ENCODE measurements at places on chromosomes 2 and 18. TPM values are rescaled to one million over a fixed set of nuclear protein-coding genes. Genes with fewer than 3 reads are reported as not detected.

MZT2A gene
- total RNA-seq: 141 TPM

SERPINB12 gene
- total RNA-seq: not detected

CYTIP gene
- 195 TPM for total RNA-seq

THSD7B gene
- not detected for total RNA-seq

TAF4B gene
- 19.5 TPM for total RNA-seq

TTC32 gene
- 15.7 TPM for total RNA-seq

DUSP2 gene
- total RNA-seq: 214 TPM

DPP4 gene
- 14.6 TPM for total RNA-seq

NPAS2 gene
- total RNA-seq: 0.75 TPM

- H3K27ac ChIP-seq: no peak overlapping the region
- no peak overlapping the region for H3K4me3 ChIP-seq
- DNase-seq: no peak
- no peaks in the 10 kb centered on the region for H3K27me3 ChIP-seq
- no peaks in the 10 kb centered on the region for H3K4me1 ChIP-seq
- no peaks in the 10 kb centered on the region for H3K36me3 ChIP-seq
Measured at GRCh38 chr2:24872344-24873115, 47.5 kb downstream of the ADCY3 start.

DNA sequence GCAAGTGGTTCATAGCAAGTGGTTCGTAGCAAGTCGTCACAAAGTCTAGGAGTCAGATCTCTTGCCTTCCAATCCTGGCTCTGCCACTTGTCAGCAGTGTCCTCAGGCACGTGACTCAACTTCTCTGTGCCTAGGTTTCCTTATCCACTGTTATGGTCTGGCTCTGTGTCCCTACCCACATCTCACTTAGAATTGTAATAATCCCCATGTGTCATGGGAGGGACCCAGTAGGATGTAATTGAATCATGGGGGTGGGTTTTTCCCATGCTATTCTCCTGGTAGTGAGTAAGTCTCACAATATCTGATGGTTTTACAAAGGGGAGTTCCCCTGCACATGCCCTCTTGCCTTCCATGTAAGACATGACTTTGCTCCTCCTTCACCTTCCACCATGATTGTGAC is 51.8 kb upstream of the AP1S3 start:
- H3K4me3 ChIP-seq: no peak overlapping the region
- H3K27ac ChIP-seq: no peak overlapping the region
- H3K4me1 ChIP-seq: no peaks in the 10 kb centered on the region
- H3K27me3 ChIP-seq: no peaks in the 10 kb centered on the region
- peaks cover 22% of the 10 kb centered on the region for H3K36me3 ChIP-seq

GRCh38 chr2:164766954-164767320 is 74.7 kb downstream of the COBLL1 start:
- H3K4me3 ChIP-seq: no peak overlapping the region
- H3K4me1 ChIP-seq: no peaks in the 10 kb centered on the region
- no peaks in the 10 kb centered on the region for H3K27me3 ChIP-seq
- no peak for DNase-seq

- DNase-seq: no peak
- no peaks in the 10 kb centered on the region for H3K27me3 ChIP-seq
- H3K36me3 ChIP-seq: no peaks in the 10 kb centered on the region
- H3K4me3 ChIP-seq: no peak overlapping the region
- H3K27ac ChIP-seq: no peak overlapping the region
Measured at GRCh38 chr18:525036-525797, 24.7 kb upstream of the COLEC12 start.

DNA sequence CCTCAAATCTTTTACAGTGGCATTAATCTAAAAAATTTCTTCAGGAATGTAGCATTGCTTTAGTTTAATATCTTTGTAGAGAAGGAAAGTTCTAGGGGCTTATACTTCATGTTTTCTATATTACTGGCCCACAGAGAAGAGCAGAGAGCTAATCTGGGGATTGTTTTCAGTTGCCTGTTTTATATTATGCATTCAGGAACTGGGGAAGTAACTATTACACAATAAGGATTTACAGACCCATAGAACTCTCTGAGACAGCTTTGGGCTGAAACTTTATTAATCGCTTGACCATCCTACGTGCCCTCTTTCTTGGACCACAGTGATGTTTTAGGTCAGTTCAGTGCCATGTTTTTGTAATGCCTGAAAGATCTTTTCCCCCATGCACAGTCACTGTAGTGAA is 29.9 kb downstream of the BIRC6 start:
- H3K4me1 ChIP-seq: no peaks in the 10 kb centered on the region
- H3K4me3 ChIP-seq: no peak overlapping the region
- DNase-seq: no peak
- peaks cover 21% of the 10 kb centered on the region for H3K36me3 ChIP-seq
- H3K27me3 ChIP-seq: no peaks in the 10 kb centered on the region

GRCh38 chr2:98907385-98907784 is 28.6 kb downstream of the CRACDL start:
- no peak overlapping the region for H3K27ac ChIP-seq
- no peak for DNase-seq
- no peak overlapping the region for H3K4me3 ChIP-seq
- H3K27me3 ChIP-seq: peaks cover 5% of the 10 kb centered on the region
- H3K36me3 ChIP-seq: no peaks in the 10 kb centered on the region

GRCh38 chr18:41396861-41397260 is 558.2 kb upstream of the PIK3C3 start:
- no peak overlapping the region for H3K4me3 ChIP-seq
- H3K27ac ChIP-seq: no peak overlapping the region
- H3K36me3 ChIP-seq: no peaks in the 10 kb centered on the region
- H3K27me3 ChIP-seq: no peaks in the 10 kb centered on the region
- DNase-seq: no peak
- H3K4me1 ChIP-seq: no peaks in the 10 kb centered on the region

GRCh38 chr18:56795381-56795780 is 144.2 kb downstream of the WDR7 start:
- no peaks in the 10 kb centered on the region for H3K36me3 ChIP-seq
- H3K27ac ChIP-seq: no peak overlapping the region
- H3K27me3 ChIP-seq: no peaks in the 10 kb centered on the region
- no peak for DNase-seq

DNA sequence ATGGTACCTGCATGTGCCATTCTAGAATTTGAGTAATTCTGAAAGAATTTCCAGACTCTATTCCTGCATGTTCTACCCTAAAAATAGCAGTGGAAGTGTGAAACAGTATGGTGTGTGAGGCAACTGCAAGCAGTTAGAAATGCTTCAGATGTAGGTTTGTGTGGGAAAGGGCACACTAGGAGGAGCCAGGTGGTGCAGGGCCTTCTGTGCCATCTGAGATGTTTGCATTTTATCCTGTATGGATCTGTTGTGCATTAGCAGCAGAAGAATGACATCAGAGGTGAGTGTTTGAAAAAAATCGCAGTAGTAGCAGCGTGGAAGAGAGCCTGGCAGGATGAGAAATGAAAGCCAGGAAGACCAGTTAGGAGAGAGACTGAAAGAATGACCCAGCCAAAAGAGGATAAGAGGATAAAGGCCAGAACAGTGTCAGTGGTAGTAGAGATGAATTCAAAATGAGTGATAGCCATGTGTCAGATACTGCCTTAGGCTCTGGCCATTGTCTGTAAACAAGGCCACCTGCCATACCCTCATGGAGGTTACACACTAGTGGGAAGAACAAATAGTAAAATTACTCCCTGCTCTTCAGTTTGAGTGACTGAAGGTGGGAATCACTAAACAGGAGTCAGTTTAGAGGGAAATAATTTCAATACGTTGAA is 142.2 kb downstream of the PKP4 start:
- H3K4me3 ChIP-seq: no peak overlapping the region
- H3K4me1 ChIP-seq: no peaks in the 10 kb centered on the region
- no peaks in the 10 kb centered on the region for H3K27me3 ChIP-seq
- DNase-seq: no peak
- no peaks in the 10 kb centered on the region for H3K36me3 ChIP-seq

- no peak for DNase-seq
- H3K4me3 ChIP-seq: no peak overlapping the region
- no peaks in the 10 kb centered on the region for H3K4me1 ChIP-seq
- H3K36me3 ChIP-seq: no peaks in the 10 kb centered on the region
- H3K27me3 ChIP-seq: no peaks in the 10 kb centered on the region
Measured at GRCh38 chr18:32276256-32276655, 86.4 kb downstream of the MEP1B start.

DNA sequence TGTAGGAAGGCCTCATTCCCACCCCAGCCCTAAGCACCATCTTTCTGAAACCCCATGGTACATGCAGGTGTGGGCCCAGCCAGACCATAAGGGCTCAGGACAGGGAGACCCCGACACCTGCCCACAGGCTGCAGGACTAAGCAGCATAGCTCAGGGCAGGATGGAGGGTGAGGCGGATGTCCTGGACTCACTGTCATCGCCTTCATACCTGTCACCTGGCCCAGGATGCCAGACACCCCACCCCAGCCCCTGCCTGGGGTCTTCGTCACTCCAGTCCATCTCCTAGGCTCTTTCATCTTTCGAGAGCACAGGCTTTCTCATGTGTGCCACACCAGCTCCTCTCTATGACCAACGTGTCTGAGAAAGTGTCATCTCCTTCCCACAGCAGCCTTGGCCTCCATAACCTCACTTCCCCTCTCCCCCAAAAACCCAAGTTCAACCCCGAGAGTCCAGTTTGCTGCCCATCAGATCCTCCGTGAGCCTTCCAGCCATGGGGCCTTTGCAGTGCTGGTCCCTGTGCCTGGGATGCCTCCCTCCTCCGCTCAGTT is 71.5 kb downstream of the EMX1 start:
- no peak for DNase-seq
- no peak overlapping the region for H3K27ac ChIP-seq
- no peaks in the 10 kb centered on the region for H3K27me3 ChIP-seq

- no peaks in the 10 kb centered on the region for H3K4me1 ChIP-seq
- H3K27me3 ChIP-seq: no peaks in the 10 kb centered on the region
- H3K4me3 ChIP-seq: no peak overlapping the region
- H3K36me3 ChIP-seq: no peaks in the 10 kb centered on the region
- DNase-seq: no peak
Measured at GRCh38 chr2:85445316-85446295, 27.1 kb downstream of the SH2D6 start.

DNA sequence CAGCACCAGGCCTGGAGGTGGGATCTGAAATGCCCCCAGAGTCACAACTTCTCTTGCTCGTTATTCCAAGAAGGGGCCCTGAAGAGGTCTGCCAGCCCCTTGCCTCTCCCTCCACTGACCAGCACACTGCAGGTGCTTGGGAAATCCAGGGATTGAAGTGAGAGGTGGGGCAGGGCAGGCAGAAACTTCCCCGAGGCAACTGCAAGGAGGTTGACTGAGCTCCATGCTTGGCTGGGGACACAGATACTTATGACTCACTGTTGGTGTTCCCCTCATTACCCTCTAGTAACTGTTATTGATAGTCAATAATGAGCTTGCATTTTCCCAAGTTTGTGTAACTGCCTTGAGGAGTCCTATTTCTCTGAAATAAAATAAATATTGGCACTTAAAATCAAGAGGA is 47.5 kb downstream of the MARCO start:
- H3K36me3 ChIP-seq: no peaks in the 10 kb centered on the region
- H3K4me1 ChIP-seq: no peaks in the 10 kb centered on the region

- no peaks in the 10 kb centered on the region for H3K36me3 ChIP-seq
- H3K4me1 ChIP-seq: no peaks in the 10 kb centered on the region
- DNase-seq: no peak
Measured at GRCh38 chr18:68148863-68149262, 566.0 kb downstream of the TMX3 start.

DNA sequence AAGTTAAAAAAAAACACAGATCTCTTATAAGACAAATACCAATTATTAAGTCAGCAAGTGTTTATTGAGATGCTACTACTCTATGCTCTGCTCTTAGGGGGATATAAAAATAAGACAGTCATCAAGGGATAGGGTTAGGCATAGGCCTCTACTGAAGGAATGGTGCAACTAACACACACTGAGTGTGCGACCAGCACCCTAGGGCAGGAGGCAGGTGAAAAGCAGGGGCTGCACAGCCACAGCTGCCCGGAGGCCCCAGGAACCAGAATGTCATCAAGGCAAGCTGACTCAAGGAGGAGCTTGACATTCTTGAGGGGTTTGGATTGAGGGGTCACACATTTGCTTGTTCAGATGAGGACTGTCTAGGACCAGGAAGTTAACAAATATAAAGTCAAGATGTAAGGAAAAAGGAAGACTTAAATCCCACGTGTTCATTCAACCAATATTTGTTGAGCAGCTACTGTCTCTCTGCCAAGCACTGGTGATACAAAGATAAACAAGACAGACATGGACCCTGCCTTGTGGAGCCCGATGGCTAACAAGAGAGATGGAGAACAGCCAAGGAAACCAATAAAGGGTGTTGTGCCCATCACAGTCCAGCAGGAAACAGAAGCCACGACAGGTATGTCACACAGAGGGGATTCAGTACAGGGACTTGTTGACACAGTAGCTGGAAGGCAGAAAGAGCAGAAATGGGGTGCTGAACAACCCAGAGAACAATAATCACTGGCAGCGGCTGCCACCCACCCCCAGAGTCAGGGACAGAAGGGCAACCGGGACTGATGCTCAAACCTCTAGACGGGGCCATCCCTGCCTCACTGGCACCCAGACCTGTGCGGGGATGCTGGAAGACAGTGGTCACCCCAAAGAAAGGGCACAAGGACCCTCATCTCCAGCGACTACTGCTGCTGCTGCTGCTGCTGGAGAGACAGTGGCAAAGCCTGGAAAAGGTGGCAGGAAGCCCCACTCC is 45.8 kb upstream of the MAL start:
- H3K4me3 ChIP-seq: no peak overlapping the region
- DNase-seq: no peak
- no peaks in the 10 kb centered on the region for H3K36me3 ChIP-seq

DNA sequence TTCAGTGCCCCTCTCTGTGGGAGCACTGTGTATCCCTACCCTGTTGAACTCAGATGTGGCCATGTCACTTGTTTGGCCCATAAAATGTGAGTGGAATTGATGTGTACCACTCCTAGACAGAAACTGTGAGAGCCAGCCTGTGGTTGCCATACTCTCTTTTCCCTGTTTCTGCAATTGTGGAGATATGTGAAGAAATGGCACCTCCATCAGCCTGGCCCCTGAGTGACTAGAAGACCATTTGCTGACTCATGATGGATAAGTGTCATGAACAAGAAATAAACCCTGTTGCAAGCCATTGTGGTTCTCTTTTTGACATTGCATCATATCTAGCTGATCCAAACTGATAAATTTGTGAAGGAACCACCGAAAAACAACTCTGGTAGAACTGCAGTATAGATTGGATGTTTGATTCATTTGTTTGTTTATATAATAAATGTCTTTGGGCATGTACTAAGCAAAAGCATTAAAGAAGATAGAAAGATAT is 214.5 kb upstream of the FBXO11 start:
- H3K4me3 ChIP-seq: no peak overlapping the region
- H3K36me3 ChIP-seq: no peaks in the 10 kb centered on the region
- H3K27ac ChIP-seq: no peak overlapping the region
- DNase-seq: no peak

DNA sequence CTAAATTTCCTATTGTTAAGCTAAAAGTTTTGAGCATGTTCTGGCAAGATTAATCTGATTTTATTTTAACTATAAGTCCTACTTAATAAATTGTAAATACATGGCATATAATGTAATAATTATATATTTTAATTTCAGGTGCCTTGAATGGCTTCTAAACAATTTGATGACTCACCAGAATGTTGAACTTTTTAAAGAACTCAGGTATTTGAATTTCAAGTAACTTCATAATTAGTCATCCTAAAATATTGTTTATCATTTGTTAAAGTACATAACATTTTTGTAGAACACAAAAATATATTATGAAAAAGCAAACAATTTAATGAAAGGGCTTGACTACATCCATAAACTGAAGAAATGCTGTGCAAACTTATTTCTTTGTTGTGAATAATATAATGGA is 14.5 kb downstream of the GMCL1 start:
- H3K4me3 ChIP-seq: no peak overlapping the region
- DNase-seq: no peak
- no peaks in the 10 kb centered on the region for H3K4me1 ChIP-seq
- H3K27ac ChIP-seq: no peak overlapping the region

- no peak overlapping the region for H3K4me3 ChIP-seq
- no peak for DNase-seq
- H3K27me3 ChIP-seq: no peaks in the 10 kb centered on the region
- no peaks in the 10 kb centered on the region for H3K4me1 ChIP-seq
Measured at GRCh38 chr2:173001664-173002604, 73.7 kb upstream of the MAP3K20 start.

All from CD8-positive, alpha-beta memory T cell (primary cell).